Bronchial epithelial cell (primary cell): ENCODE measurements at places on chromosomes 6 and 20. TPM values are rescaled to one million over a fixed set of nuclear protein-coding genes. Genes with fewer than 3 reads are reported as not detected.

The PRDM1 gene
- 5.3 and 9.6 TPM in 2 replicates for total RNA-seq

The BPIFB4 gene
- not detected in 2 replicates for total RNA-seq

The MMP24OS gene
- 5.0 and 6.9 TPM in 2 replicates for total RNA-seq

The TRIM15 gene
- not detected in 2 replicates for total RNA-seq

The PROKR2 gene
- total RNA-seq = not detected in 2 replicates

The BPIFB2 gene
- not detected in 2 replicates for total RNA-seq

The DEFB113 gene
- not detected in 2 replicates for total RNA-seq

The HLA-DRB5 gene
- total RNA-seq = not detected in 2 replicates

The SNAP25 gene
- total RNA-seq = not detected in 2 replicates

The TMX4 gene
- 11.6 and 19.5 TPM in 2 replicates for total RNA-seq

The PPARD gene
- total RNA-seq = 10.3 and 16.9 TPM in 2 replicates

The MDFI gene
- total RNA-seq = 57.1 and 61.3 TPM in 2 replicates

The SHLD1 gene
- total RNA-seq = 4.5 TPM in 2 replicates

The GFOD1 gene
- 16.3 and 20.6 TPM in 2 replicates for total RNA-seq

The OR2B6 gene
- not detected in 2 replicates for total RNA-seq

The MYH7B gene
- under 0.01 TPM in 2 replicates for total RNA-seq

The CLIC5 gene
- not detected in 2 replicates for total RNA-seq

The AK9 gene
- 3.2 and 4.2 TPM in 2 replicates for total RNA-seq

The PTPRK gene
- 48.4 and 75.1 TPM in 2 replicates for total RNA-seq

The ENPP5 gene
- total RNA-seq = 0.26 and 0.64 TPM in 2 replicates

The CDH4 gene
- 5.4 and 12.1 TPM in 2 replicates for total RNA-seq

The PFDN4 gene
- 47.4 and 83.5 TPM in 2 replicates for total RNA-seq

The SAPCD1 gene
- total RNA-seq = 1.3 TPM in 2 replicates

The CARMIL1 gene
- 12.1 and 13.7 TPM in 2 replicates for total RNA-seq

The FKBP1C gene
- 0.13 TPM in 1 of 2 replicates, not detected in the other for total RNA-seq

The GRM4 gene
- total RNA-seq = under 0.01 TPM in 1 of 2 replicates, not detected in the other

The FAM184A gene
- total RNA-seq = under 0.01 and 0.26 TPM in 2 replicates

The CCN6 gene
- total RNA-seq = not detected in 2 replicates

The KCNS1 gene
- total RNA-seq = 0.53 and 0.90 TPM in 2 replicates

The C20orf204 gene
- total RNA-seq = 0.53 and 1.2 TPM in 2 replicates

The UBD gene
- not detected in 2 replicates for total RNA-seq

The DUSP15 gene
- total RNA-seq = not detected in 2 replicates

The MLIP gene
- 0.53 and 9.3 TPM in 2 replicates for total RNA-seq

The HTR1B gene
- under 0.01 and 0.26 TPM in 2 replicates for total RNA-seq

The OXT gene
- total RNA-seq = not detected in 2 replicates

The GABRR1 gene
- not detected in 2 replicates for total RNA-seq

The ZKSCAN4 gene
- total RNA-seq = 4.9 and 5.5 TPM in 2 replicates

The PAK5 gene
- total RNA-seq = not detected in 2 replicates

The IRF4 gene
- total RNA-seq = not detected in 2 replicates

The RIPOR2 gene
- total RNA-seq = under 0.01 TPM in 1 of 2 replicates, not detected in the other

The MAFB gene
- 1.3 and 3.6 TPM in 2 replicates for total RNA-seq

The ASIP gene
- not detected in 2 replicates for total RNA-seq
